ENCODE measurements at places on chromosomes 7 and 10.

- DNase-seq, result no peak
- H3K27me3 ChIP-seq, result no peaks in the 10 kb centered on the region
- H3K4me1 ChIP-seq, result no peaks in the 10 kb centered on the region
- no peak overlapping the region for H3K27ac ChIP-seq
- no peak overlapping the region for H3K4me3 ChIP-seq
Measured at GRCh38 chr10:67783606-67784294, 54.2 kb downstream of the DNAJC12 start.

DNA sequence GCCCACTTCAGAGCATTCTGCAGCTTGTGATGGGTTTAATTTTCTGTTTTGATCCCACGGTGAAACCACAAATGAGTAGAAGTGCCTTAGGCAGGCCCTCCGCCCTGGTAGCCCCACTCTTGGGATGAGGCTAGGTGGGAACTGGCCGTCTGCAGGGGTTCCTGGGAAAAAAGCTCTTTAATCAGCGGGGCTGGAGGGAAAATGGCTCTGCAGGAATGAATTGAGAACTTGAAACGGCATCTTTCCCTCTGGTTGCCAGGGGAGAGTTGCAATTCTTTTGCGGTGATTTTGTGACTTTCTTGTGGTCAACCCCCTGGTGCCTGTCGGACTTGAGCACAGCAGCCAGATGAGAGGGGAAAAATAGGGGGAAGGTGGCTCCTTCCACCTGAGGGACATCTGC, 32.7 kb downstream of the COL26A1 start:
- H3K27me3 ChIP-seq, result no peaks in the 10 kb centered on the region
- DNase-seq, result no peak
- H3K4me1 ChIP-seq, result no peaks in the 10 kb centered on the region

- peaks cover 5% of the 10 kb centered on the region for H3K4me1 ChIP-seq
- H3K27me3 ChIP-seq, result no peaks in the 10 kb centered on the region
- peak overlapping the region; percentile 67 for H3K27ac ChIP-seq
- DNase-seq, result no peak
- no peak overlapping the region for H3K4me3 ChIP-seq
Measured at GRCh38 chr10:1043532-1043995, 5.4 kb downstream of the IDI1 start.

GRCh38 chr7:130865408-130866236, 131.6 kb upstream of the KLF14 start:
- no peak overlapping the region for H3K4me3 ChIP-seq
- H3K4me1 ChIP-seq, result no peaks in the 10 kb centered on the region
- H3K27me3 ChIP-seq, result no peaks in the 10 kb centered on the region

GRCh38 chr7:91165846-91166230, 98.4 kb upstream of the FZD1 start:
- H3K4me3 ChIP-seq, result no peak overlapping the region
- no peak for DNase-seq
- no peaks in the 10 kb centered on the region for H3K4me1 ChIP-seq
- no peaks in the 10 kb centered on the region for H3K36me3 ChIP-seq

GRCh38 chr10:15374566-15374965, 3.5 kb upstream of the FAM171A1 start:
- H3K27ac ChIP-seq, result peak overlapping the region; percentile 16
- no peak overlapping the region for H3K4me3 ChIP-seq
- no peak for DNase-seq
- H3K36me3 ChIP-seq, result no peaks in the 10 kb centered on the region
- no peaks in the 10 kb centered on the region for H3K27me3 ChIP-seq

GRCh38 chr10:104349623-104350126, 4.0 kb upstream of the CFAP58 start:
- H3K27me3 ChIP-seq, result no peaks in the 10 kb centered on the region
- no peak overlapping the region for H3K4me3 ChIP-seq
- H3K4me1 ChIP-seq, result no peaks in the 10 kb centered on the region
- H3K27ac ChIP-seq, result peak overlapping the region; percentile 76
- peak; percentile 57 for DNase-seq
- no peaks in the 10 kb centered on the region for H3K36me3 ChIP-seq

GRCh38 chr7:131071786-131072504, 255.7 kb upstream of the MKLN1 start:
- no peaks in the 10 kb centered on the region for H3K36me3 ChIP-seq
- peak overlapping the region; percentile 9 for H3K4me3 ChIP-seq
- peak; percentile 62 for DNase-seq

DNA sequence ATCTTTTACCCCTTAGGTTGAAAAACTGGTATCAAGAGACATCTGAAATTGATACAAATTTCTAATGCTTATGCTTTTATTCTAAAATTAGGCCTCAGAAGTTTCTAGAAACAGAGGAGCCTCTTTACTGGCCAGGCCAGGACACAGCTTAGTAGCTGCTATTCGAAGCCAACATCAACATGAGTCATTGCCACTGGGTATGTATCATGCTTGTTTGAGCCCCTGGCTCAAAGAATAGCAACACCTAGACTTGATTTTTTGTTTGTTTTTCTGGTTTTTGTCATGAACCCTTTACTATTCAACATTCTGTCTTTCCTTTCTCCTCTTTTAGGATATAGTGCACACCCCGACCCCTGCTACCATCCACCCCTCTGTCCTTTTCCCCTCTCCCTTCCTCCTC, 90.9 kb upstream of the STK17A start:
- DNase-seq, result no peak
- H3K4me3 ChIP-seq, result no peak overlapping the region
- H3K27me3 ChIP-seq, result no peaks in the 10 kb centered on the region
- H3K27ac ChIP-seq, result no peak overlapping the region
- H3K4me1 ChIP-seq, result no peaks in the 10 kb centered on the region
- no peaks in the 10 kb centered on the region for H3K36me3 ChIP-seq

GRCh38 chr10:114631666-114632417, 26.2 kb downstream of the ABLIM1 start:
- no peaks in the 10 kb centered on the region for H3K36me3 ChIP-seq
- no peaks in the 10 kb centered on the region for H3K27me3 ChIP-seq
- no peaks in the 10 kb centered on the region for H3K4me1 ChIP-seq
- peak overlapping the region; percentile 66 for H3K27ac ChIP-seq

DNA sequence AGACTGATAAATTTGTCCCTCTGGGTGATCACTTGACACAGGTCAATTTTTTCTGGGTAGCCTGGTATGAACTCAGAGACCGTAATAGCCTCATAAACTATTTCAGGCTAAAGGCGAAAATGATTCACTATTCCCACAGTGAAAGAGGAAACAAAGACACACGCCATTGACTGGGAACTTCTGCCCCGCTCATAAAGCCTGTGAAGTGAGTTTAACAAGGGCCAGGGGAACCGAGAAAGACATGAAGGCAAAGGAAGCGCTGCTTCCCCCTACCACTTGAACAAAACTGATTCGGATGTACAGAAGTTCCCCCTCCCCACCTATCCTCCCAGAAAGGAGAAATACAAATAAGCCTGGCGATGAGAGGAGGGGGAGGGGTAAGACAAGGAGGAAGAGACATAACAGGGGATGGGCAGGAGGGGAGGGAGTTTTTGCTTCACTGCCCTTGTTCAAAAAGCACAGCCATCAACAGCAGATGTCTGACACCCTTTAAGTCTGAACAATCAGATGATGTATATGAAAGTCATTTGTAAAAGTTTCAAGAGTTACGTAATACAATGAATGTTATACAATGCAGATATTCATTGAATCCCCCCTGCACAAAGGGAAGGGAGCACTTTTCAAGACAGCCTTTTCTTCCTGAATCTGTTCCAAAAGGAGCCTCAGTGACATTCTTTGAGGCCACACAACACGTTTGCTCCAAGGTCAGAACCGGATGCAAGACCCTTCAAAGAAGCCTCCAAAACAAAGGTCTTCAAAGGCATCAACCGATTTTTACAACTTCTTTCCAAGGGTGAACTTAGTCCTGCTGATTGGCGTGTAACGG, 734 bp downstream of the ABCB4 start:
- no peak for DNase-seq
- H3K27me3 ChIP-seq, result no peaks in the 10 kb centered on the region

- peaks cover 4% of the 10 kb centered on the region for H3K27me3 ChIP-seq
- no peak overlapping the region for H3K27ac ChIP-seq
- no peaks in the 10 kb centered on the region for H3K36me3 ChIP-seq
- DNase-seq, result no peak
Measured at GRCh38 chr7:44225566-44226395, 25.0 kb downstream of the YKT6 start.

GRCh38 chr10:66928776-66929175, 2.9 kb downstream of the LRRTM3 start:
- DNase-seq, result no peak
- H3K27me3 ChIP-seq, result no peaks in the 10 kb centered on the region
- no peaks in the 10 kb centered on the region for H3K4me1 ChIP-seq
- no peak overlapping the region for H3K27ac ChIP-seq
- no peak overlapping the region for H3K4me3 ChIP-seq

GRCh38 chr7:84104826-84105225, 89.8 kb downstream of the SEMA3A start:
- no peaks in the 10 kb centered on the region for H3K27me3 ChIP-seq
- H3K27ac ChIP-seq, result no peak overlapping the region
- no peaks in the 10 kb centered on the region for H3K36me3 ChIP-seq
- no peak for DNase-seq
- H3K4me3 ChIP-seq, result no peak overlapping the region
- no peaks in the 10 kb centered on the region for H3K4me1 ChIP-seq

DNA sequence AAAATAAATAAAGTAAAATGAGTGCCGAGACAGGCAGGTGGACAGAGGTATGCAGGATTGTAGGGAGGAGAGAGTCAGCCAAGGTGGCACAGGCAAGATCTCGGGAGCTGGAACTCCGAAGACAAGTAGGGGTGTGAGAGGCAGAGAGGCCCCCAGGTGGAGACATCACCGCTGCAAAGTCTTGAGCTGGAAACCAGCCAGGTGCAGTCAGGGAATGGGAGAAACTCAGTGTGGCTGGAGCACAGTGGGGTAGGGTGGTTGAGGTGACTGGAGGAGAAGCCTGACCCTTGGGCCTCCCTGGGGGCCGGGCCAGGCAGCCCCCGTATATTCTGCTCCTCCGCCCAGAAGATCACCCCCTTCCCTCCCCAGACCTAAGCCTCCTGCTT, 4.2 kb downstream of the EPHB4 start:
- H3K4me1 ChIP-seq, result no peaks in the 10 kb centered on the region
- no peaks in the 10 kb centered on the region for H3K27me3 ChIP-seq
- no peak overlapping the region for H3K4me3 ChIP-seq
- H3K27ac ChIP-seq, result peak overlapping the region; percentile 96
- DNase-seq, result no peak
- no peaks in the 10 kb centered on the region for H3K36me3 ChIP-seq

GRCh38 chr10:101133489-101134298, 2.6 kb downstream of the TLX1 start:
- H3K27me3 ChIP-seq, result peaks cover 88% of the 10 kb centered on the region
- H3K4me1 ChIP-seq, result no peaks in the 10 kb centered on the region
- DNase-seq, result no peak

DNA sequence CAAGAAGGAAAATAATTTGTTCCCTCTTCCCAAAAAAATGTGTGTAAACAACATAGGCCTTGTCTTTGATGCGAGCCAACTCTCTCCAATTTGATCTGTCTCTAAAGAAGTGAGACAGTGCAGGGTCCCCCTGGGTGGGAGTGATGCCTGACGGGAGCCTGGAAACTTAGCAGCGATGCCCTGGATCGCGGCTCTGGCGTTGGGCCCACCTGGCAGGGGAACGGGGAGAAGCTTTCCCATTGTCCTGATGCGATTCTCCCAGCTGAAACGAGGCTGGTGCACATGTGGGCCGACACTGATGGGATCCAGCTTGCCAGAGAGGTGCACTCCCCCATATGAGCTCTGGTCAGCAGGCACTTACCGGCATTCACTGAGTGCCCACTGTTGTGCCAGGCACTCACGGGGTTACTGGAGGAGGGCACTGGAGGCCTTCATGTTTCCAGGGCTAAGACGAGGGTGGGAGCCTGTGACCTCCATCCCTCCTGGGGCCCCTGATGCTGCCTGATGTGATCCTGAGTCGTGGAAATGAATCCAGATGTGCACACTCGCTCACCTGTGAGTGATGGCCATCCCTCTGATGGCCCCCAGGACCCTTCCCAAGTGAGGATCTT, 132.8 kb downstream of the PTPN20 start:
- H3K4me3 ChIP-seq, result no peak overlapping the region
- no peaks in the 10 kb centered on the region for H3K27me3 ChIP-seq
- H3K27ac ChIP-seq, result no peak overlapping the region
- H3K4me1 ChIP-seq, result no peaks in the 10 kb centered on the region
- peak; percentile 34 for DNase-seq
- no peaks in the 10 kb centered on the region for H3K36me3 ChIP-seq

DNA sequence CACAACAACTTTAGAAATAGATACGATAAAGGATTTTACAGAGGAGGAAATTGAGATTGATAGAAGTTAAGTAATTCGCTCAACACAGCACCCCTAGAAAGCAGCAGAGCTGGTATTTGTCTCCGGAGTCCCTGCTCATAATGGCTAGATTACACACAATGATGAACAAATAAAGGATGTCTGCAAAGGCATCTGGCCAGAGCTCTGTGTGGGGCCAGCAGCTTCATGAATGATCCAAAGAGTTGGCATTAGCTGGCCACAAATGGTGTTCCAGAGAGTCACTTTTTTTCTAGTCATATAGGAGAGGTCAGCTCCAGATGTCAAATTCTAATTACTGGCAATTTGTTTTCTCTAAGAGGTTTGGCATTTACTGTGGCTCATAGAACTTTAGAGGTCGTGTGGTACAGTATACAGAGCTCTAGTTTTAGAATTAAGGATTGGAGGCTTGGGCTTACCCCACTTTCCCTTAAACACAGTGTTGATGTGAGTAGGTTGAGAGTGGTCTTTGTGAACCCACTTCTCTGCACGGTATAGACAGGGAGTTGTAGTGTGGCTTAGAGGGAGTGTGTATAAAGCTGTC, 186.2 kb downstream of the BICC1 start:
- no peak overlapping the region for H3K4me3 ChIP-seq
- no peak overlapping the region for H3K27ac ChIP-seq
- no peaks in the 10 kb centered on the region for H3K27me3 ChIP-seq
- no peaks in the 10 kb centered on the region for H3K4me1 ChIP-seq

GRCh38 chr7:39616138-39616537, 7.2 kb upstream of the RALA start:
- H3K4me3 ChIP-seq, result no peak overlapping the region
- H3K27me3 ChIP-seq, result no peaks in the 10 kb centered on the region
- no peak for DNase-seq
- no peaks in the 10 kb centered on the region for H3K4me1 ChIP-seq
- no peak overlapping the region for H3K27ac ChIP-seq
- no peaks in the 10 kb centered on the region for H3K36me3 ChIP-seq

DNA sequence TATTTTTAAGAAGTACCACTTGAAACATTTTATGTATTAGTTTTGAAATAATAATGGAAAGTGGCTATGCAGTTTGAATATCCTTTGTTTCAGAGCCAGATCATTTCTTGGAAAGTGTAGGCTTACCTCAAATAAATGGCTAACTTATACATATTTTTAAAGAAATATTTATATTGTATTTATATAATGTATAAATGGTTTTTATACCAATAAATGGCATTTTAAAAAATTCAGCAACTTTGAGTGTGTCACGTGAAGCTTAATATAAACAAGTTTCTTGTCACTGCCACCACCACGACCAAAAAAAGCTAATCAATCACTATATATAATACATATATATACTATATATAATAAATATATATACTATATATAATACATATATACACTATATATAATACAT, 4.8 kb downstream of the IL6 start:
- DNase-seq, result no peak
- no peaks in the 10 kb centered on the region for H3K27me3 ChIP-seq
- no peaks in the 10 kb centered on the region for H3K36me3 ChIP-seq
- H3K4me1 ChIP-seq, result no peaks in the 10 kb centered on the region

GRCh38 chr10:121942749-121943416, 15.1 kb upstream of the ATE1 start:
- H3K4me1 ChIP-seq, result no peaks in the 10 kb centered on the region
- no peaks in the 10 kb centered on the region for H3K27me3 ChIP-seq
- no peak overlapping the region for H3K4me3 ChIP-seq
- no peak for DNase-seq

- no peaks in the 10 kb centered on the region for H3K36me3 ChIP-seq
- H3K27ac ChIP-seq, result no peak overlapping the region
- H3K27me3 ChIP-seq, result no peaks in the 10 kb centered on the region
- no peak overlapping the region for H3K4me3 ChIP-seq
Measured at GRCh38 chr10:1569208-1569607, 168.1 kb downstream of the ADARB2 start.

Measured in uterus (tissue), 4 donors.